Activated CD8-positive, alpha-beta memory T cell treated with anti-CD3 and anti-CD28 coated beads for 24 hours (primary cell): ENCODE measurements at places on chromosomes 11 and 22.

GRCh38 chr11:66863428-66864125 is 6.7 kb downstream of the LRFN4 start:
- DNase-seq: no peak

- no peak for DNase-seq
These were observed 5.7 kb downstream of the MPZL2 start for GRCh38 chr11:118258410-118258809.

DNA sequence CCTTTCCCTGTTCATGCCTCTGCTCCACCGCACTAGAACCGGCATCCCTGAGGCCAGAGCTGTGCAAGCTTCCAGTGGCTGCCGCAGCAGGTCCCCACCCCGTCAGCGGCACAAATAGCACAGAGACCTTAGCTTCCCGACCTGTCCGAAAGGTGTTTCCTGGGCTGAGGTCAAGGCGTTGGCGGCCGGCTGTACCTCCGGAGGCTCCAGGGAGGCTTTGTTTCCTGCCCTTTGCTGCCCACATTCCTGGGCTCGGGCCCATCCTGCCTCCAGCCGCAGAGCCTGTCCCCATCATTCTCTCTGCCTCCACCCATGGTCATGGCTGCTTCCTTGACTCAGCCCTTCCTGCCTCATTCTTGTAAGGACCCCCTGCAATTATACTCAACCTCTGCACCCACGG is 31.2 kb downstream of the ARHGAP8 start:
- no peak for DNase-seq

DNA sequence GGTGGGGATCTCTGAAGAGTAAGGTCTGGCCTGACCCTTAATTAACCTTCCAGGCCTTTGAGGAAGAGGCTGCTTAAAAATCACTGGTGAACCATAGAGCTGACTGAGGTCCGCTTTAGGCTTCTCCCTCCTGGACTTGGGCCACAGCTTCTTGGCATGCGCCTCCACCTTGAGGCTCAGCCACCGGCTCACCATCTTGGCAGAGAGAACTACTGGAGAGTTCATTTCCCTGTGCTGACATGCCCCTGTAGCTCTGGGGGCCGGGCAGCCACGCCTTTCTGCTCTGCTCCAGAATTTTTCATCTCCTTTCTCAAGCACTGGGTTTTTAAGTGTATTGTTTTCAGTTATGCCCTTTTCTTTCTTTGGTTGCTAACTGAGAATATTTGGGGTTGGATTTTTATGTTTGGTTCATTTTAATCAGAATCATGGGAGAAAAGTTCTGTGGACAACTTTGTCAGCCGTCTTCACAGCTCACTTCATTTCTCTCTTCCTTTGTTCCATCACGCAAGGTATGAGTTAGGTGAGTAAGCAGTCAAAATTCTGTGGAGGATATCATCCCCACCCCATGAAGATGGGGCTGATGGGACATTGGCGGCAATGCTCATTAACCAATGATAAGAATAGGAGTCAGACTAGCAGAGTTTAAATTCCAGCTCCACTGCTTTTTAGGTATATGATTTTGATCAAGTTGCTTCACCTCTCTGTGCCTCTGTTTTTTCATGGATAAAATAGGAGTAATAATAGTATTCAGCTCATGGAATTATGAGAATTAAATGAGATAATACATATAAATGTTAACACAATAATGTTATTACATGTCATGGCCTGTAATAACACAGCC is 103.9 kb downstream of the DBX1 start:
- no peak for DNase-seq

DNA sequence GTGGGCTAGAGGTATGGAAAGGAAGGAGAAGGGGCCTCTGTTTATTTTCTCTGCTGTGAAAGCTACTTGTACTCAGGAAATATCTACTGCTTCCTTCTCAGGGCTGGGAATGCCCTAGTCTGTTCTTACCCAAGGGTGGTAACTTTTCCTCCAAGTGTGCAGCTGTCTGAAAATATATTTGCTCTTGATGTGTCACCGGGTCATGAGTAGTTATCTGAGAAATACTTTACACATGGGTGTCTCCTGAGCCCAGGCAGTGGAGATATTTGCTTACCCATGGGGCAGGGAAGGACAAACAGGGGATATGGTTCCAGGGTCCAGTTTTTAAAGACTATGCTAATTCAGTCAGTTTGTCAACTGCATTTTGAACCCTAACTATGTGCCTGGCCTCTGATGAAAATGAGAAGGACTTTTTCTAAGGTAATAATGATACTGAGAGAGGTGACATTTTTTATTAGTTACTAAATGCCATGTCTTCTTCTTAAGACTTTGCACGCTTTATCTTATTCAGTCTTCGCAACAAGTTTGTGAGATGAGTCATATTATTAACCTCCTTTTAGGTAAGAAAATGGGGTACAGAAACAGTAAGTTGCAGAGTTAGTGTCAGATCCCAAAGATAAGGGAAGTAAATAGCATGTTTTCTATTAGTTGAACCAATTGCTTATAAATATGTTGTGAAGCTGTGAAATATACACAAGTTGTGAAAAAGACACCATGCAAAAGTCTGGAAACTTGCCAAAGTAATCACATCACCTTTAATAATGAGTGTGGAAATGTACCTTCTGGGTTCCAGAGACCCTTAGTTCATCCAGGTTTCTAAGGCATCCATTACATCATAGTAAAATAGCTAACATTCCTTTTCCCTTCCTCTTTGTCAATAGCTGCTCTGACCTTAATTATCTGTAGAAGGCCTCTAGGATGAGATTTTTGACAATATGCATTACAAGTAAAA is 22.9 kb downstream of the SYTL2 start:
- DNase-seq: no peak

GRCh38 chr22:19971276-19972124 is 29.9 kb upstream of the TXNRD2 start:
- no peak for DNase-seq

DNA sequence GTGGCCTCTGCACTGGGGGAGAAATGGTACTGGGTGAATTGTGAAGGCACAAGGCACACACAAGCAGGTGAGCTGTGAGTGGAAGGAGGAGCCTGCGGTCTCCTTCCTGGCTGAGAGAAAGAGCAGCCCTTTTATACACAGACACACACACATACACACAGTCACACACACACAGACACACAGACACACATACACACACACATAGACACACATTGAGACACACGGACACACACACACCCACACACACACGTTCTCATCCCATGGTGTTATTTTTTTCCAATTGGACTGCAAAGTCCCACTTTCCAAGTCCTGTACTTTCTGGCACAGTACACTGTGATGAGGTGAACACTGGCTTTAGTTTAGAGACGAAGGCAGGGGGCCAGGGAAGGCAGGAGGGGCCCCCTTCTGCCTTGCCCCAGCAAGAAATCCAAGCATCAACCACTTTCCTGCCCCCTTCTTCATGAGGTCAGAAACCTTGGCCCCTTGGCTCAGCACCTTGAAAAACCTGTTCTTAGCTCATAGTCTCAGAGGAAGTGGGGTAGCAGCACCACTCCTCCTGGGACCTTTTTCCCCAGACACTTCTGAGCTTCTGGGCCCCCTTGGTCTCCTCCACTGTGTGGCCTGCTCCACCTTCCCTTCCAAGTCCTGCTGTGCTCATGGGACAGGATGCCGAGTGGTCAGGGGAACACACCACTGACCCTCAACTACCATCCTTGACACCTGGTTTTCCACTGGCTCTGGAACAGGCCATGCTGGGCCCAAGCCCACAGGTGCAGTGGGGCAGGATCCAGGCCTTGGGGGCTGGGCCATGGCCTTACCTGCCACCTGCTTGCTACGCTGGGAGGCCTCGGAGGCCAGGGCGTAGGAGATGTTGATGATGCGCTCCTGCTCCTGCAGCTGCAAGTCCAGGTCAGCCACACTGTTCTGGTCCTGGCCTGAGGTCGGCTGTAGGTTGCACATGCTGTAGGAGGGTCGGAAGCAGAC is 43.8 kb downstream of the C11orf58 start:
- DNase-seq: no peak

DNA sequence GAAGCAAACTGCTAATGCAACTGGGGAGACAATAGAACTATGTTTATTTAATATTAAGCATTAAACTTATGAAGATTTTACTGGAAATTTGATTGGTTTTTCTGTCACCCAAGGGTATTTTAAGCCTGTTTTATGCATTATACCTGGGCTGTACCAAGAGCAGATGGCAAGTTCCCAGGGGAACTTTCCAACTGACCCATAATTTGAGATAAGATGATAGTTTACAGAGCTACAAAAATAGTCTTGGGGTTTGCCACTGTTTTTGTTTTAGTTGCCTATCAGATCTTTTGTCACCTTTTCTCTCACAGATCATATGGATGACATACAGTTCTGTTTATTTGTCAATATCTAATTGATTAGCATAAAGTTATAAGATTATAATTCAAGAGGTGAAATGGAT is 43.9 kb downstream of the PDE3B start:
- no peak for DNase-seq

DNA sequence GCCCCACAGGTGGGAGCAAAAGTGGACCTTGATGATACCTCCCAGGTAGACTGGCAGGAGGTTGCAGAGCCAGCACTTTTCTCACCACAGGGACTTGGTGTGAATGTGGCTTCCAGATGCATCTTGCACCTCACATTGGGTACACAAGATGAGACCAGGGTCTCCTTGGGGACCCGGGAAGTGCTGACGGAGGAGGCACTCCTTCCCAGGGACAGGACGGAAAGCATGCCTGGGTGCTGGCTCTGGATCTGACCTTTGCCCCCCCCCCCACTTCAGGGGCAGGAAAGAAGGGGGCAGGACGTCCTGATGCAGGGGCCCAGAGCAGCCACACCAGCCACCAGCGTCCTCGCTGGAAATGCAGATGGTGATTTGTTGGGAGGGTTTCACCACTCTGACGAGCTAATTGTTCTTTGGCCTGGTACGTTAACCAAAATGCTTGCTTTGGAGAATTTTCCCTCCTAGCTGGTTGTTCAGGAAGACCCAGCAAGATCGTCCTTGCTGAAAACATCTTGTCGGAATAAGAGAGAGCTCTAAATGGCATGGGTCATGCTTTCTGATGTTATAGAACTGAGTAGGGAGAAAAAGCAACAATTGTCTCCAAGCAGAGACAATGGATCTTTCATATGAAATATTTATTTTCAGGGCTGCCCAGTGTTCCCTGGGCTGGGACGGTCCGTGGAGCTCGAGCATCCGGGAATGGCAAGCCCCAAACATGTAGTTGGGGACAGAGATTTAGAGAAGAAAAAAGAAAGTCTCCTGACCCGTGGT is 74.4 kb upstream of the PPARA start:
- no peak for DNase-seq

DNA sequence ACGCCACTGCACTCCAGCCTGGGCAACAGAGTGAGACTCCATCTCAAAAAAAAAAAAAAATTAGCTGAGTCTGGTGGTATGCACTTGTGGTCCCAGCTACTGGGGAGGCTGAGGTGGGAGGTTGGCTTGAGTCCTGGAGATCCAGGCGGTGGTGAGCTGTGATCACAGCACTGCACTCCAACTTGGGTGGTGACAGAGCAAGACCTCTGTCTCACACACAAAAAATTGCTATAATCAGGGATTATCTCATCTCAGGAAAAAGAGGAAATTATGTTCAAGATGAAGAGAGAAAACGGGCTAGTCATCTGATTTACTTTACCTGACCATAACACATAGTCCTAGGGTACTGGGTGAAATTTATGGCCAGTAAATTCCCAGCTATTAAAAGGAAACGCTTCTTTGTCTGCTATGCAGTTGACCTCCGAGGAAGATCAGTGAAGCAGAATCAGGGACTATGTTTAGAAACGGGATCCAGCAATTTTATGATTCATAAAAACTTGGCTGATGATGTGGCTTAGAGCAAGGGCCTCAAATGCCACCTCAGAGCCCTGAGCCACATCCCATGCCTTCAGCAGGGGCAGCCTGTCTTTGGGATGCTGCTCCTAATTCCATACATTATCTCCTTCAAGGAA is 386.2 kb downstream of the NTM start:
- no peak for DNase-seq

GRCh38 chr11:60428517-60428916 is 855 bp upstream of the MS4A5 start:
- DNase-seq: no peak

GRCh38 chr11:29751618-29752017 is 265.2 kb downstream of the KCNA4 start:
- no peak for DNase-seq

DNA sequence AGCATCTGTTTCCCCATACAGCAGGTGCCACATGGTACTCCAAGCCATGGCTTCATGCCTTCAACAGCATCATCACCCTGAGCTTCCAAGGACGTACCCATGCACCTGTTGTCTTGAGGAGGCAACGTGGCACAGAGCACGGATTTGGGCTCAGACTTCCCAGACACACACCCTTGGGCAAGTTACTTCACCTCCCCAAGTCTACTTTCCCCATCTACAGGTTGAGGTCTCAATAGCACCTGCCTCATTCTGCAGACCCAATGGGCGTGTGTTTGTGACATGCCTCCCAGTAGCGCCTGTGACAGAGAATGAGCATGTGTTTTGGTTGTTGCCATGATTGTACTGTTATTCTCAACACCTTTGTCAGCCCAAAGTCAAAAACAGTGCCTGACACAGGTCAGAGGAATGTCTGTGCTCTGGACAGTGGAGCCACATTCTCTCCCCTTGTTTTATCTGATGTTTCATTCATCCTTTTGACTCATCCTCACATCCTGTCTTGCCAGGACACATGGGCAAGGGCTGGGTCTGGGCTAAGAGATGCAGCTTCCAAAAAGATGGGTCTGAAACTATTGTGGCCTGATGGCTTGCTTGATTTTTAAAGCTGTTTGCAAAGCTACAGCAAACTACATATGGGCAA is 53.4 kb upstream of the CCND1 start:
- DNase-seq: no peak

- DNase-seq: no peak
These were observed 156.8 kb downstream of the MYO18B start for GRCh38 chr22:25898707-25899365.

- no peak for DNase-seq
These were observed 289.5 kb upstream of the C11orf87 start for GRCh38 chr11:109132539-109132938.

GRCh38 chr11:102172127-102172848 is 62.0 kb downstream of the YAP1 start:
- DNase-seq: no peak

DNA sequence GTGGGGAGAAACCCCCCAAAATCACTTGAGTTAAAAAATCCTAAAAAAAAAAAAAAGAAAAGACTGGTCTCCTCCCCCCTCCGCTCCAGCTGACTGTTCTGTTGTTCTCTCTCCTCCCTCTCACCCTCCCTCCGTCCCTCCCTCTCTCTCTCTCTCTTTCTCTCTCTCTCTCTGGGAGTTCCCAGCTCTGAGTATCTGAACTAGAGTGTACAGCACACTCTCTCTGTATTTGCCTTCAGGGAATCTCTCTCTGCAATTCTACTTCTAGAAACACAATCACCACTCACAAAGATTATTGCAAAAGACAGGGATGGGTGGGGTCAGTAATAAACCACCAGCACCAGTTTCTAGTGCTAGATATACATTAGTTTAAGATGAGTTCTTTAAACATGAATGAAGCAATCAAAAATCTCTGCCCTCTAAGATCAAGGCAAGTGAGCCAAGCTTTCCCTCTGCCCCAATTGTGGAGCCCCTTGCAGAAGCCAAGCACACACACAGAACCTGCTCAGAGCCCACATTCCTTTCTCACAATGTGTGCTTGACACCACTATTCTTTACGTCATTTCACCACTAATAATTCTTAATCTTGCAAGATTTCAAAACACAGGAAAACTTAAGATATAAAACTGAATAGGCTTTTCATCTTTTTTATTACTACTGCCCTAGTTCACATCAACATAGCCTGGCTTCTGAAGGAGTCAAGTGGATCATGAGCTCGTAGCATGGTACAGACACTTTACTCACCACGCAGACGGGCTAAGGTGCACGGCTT is 133.5 kb downstream of the RBFOX2 start:
- no peak for DNase-seq
